ENCODE measurements at places on chromosomes 5 and 9.

GRCh38 chr9:126701813-126702140 is 88.0 kb downstream of the LMX1B start:
- no peak for DNase-seq

DNA sequence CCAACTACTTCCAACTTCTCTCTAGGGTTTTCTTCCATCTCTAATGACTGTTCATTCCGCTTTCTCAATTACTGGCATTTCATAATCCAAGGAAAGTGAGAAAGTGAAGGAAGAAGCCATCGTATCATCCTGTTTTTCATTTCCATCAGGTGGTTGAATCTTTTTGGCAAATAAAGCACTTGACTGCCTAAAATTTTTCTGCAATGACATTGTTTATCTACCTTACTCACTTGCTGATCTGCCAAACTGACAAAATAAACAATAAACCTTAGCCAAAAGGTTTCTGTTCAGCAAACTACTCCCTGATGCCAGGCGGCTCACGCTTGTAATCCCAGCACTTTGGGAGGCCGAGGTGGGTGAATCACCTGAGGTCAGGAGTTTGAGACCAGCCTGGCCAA is 18.4 kb downstream of the FNBP1 start:
- DNase-seq, result no peak

DNA sequence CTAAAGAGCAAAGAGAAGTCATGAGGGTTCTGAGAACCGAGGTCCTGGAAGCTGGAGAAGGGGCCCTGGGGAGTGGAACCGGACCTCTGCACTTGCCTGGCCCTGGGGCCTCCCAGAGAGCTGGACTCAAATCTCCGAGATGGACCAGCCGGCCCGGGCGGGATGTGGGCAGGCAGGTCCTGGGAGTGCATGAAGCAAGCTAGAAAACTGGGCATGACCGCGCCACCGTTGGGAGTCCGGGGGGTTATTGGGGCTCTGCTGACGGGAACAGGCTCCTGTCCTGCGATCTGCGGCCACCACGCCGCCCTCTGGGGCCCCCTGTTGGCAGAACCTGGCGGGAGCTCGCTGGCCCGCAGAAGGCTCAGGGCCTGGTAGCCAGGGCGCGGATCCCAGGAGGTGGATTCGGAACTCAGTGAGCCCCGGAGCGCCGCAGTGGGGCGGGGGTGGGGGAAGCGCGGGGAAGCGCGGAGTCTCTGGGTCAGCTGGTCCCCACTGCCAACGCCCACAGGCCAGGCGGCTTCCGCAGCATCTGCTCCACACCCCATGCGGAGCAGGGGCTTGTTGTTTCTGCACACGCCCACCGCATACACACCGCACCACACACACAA is 150.6 kb downstream of the ERCC6L2 start:
- no peak for DNase-seq

GRCh38 chr5:965604-966344 is 42.8 kb upstream of the NKD2 start:
- DNase-seq, result no peak

DNA sequence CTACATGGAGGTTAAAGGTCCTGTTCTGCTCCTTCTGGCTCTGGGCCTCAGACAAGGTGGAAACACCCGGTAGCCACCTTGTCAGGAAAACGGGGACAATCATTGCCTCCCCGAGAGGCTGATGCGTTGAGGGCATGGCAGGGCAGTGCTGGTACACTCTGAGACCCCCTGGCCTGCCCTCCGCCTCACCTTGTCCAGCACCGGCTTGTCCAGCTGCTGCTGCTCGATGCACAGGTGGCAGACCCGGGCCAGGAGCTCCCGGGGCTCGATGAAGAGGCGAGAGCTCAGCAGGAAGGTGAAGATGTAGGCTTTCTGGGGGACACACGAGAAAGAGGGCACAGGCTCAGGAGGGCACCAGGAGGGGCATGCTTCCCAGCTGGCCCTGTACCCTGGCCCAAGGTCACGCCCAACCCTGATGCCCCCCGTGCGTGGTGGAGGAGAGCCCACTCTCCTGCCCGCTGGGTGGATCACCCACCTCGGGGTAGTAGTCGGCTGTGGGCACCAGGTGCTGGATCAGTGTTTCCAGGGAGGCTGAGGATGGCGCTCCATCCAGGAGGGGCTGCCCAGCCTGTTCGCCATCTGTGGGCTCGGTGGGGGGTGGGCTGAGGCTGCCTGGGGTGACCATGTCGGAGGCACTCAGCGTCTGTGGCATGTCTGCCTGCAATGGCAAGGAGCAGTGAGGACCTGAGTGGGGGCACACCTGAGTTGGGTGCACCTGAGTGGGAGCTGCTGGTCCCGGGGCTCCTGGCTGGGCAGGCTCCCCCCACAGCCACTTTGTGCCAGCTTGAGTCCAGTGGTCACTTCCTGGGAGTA is 66.0 kb upstream of the RNF130 start:
- DNase-seq, result no peak
